Activated CD4-positive, alpha-beta T cell treated with anti-CD3 and anti-CD28 coated beads, Interleukin-2, amount 50 U/mL, for 24 hours (primary cell): ENCODE measurements at places on chromosomes 2 and 18.

DNA sequence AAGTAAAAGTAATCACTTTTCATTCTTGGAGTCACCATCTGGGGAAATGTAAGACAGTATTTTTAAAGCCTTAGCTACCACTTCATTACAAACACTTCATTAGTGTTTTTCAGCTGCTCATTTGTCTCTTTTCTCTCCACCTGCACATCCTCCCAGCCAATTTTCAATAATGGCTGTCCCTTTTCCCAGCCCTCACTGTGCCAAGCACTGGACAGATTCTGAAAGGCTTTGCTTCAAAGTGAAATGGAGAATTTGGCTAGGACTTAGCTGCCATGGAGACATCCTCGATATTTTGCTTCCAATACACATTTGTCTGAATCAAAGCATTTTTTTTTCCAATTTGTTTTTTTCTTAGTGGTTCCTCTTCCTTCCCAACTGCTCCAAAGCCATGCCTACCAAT, 272.4 kb upstream of the NRXN1 start:
- DNase-seq: no peak

GRCh38 chr18:50193796-50194630, 934 bp downstream of the MYO5B start:
- no peak for DNase-seq

GRCh38 chr2:238459081-238459629, 32.4 kb downstream of the ASB1 start:
- DNase-seq: no peak

GRCh38 chr2:238235331-238235732, 4.5 kb downstream of the HES6 start:
- no peak for DNase-seq

DNA sequence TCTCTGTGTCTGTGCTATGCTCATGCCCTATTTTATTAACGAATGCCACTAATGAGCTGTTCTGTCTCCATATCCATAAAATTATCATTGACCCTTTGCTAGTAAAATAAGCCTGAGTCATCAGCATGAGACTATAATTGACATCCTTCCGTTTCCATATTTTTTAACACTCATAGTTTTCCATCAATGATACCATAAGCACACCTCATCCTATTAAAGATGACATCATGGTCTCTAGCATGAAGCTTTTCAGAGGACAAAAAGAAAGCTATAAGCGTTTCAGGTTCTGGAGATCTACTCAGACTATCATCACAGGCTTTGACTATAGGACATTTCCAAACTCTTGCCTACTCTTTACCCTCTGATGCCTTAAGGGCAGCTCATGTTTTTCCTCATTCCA, 1.2 kb upstream of the DSC2 start:
- no peak for DNase-seq

DNA sequence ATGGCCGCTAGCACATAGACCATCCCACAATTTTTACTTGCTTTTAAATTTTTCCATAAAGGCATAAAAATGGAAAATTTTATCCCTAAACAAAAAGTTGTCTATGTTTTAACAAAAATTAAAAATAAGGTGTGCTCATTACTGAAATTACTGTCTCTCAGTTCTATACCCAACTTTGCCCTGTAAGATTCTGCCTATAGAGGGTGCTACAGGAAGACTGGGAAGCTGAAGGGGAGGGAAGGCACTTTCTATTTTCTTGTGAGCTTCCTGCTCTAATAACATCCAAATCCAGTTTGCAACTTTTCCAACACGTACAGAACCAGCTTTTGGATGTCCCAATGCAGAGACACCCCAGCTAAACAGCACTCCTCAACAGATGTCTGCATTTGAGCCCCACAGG, 666.9 kb downstream of the PLCL1 start:
- no peak for DNase-seq

DNA sequence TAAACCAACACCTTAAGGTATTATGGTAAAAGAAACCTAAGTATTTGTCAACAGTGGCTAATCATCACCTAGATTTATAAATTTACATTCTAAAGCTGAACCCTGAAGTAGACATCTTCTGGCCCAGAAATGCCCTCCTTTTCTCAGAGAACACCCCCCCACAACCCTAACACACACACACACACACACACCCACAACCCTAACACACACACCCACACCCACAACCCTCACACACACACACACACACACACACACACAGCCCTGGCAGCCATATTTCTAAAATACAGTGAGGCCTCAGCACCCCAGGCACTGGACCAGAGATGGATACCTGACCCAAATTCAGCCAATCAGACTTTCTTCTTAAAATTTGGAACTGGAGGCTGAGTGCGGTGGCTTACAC, 14.3 kb downstream of the SRBD1 start:
- no peak for DNase-seq
